T-helper 17 cell (primary cell): ENCODE measurements at places on chromosomes 11 and 22.
A peak's percentile ranks its signal among the peaks of the same experiment; 100 is the strongest.

DNA sequence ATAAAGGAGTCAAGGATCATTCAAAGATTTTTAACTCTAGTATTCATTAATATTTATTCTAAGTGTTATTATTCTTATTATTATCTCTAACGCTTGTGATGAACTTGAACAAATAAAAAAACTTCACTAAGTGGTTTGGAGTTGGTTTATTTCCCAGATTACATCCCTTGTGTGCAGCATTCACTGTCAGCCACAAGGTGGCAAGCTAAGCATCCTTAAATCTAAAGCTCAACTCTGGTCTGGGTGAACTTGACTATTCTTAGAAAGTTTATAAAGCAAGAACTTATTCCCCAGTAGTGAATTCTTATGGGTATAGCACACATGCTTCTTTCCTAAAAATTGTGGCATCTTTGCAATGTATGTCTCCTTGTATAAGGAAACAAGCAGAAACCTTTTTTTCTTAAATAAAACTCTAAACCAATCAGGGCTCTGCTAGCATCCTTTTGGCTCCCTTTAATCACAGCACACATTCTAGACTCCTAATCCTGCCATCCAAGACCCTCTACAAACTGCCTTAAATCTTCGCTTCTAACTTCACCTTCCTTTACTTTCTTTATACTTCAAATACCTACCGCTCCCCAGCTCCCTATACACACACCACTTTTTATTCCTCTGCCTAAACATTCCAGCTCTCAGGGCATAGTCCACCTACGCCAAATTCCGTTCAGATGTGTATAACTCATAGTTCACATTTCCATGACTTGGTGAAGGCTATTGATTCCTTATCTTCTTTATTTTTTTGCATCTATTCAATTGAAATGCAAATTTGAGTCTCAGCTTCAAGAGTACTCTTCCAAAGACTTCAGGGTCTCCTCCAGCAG, 1068.8 kb downstream of the DLG2 start:
- DNase-seq = no peak

GRCh38 chr22:18983120-18983651, 47.1 kb upstream of the PRODH start:
- no peak for DNase-seq

- DNase-seq = no peak
Measured at GRCh38 chr11:72336163-72336562, 92.2 kb upstream of the PHOX2A start.

GRCh38 chr22:17199003-17199731, 20.1 kb downstream of the ADA2 start:
- DNase-seq = no peak

DNA sequence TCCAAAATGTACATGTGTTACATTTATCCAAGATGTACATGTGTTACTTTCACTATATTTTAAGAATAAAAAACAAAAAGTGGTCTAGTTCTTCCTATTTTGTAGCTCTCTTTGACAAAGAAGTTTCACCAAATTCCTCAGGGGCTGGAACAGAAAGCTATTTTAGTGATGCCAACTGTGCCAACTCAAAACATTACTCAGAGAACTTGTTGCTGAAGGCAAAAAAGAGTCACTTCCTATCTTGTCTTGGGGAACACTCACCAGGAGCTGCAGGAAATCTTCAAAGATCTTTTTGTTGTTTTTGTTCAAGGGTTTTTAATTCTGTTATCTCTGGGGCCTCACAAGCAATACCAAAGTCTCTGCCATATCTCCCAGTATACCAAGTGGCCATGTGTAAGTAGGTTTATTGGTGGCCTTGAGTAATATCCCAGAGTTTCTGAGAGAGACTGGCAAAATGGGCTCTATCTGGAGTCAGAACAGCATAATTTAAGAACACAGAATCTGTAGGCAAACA, 13.6 kb upstream of the EED start:
- no peak for DNase-seq

- DNase-seq = no peak
Measured at GRCh38 chr11:1548221-1549070, 23.6 kb downstream of the DUSP8 start.

DNA sequence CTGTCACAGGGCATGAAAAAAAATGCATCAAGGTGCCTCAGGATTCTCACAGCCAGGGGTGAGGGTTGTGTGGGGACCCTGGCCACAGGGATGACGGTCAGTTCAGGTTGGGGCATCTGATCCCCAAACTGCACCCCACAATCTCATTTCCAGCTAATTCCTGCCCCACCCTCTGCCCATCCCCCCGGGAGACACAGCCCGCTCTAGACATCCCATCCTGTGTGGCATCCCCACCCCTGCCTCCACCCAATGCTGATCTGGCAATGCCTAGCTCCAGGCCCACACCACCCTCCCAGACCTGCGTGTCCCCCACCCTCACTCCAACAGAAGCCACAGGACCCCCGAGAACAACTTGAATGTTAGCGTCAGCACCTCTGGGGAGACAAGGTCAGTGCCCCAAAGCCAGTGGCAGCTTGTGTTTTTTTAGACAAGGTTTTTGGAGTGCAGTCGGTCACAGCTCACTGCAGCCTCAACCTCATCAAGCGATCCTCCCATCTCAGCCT, 25.3 kb downstream of the TSPAN4 start:
- DNase-seq = no peak

- DNase-seq = no peak
Measured at GRCh38 chr22:22157348-22157725, 87.2 kb upstream of the VPREB1 start.

DNA sequence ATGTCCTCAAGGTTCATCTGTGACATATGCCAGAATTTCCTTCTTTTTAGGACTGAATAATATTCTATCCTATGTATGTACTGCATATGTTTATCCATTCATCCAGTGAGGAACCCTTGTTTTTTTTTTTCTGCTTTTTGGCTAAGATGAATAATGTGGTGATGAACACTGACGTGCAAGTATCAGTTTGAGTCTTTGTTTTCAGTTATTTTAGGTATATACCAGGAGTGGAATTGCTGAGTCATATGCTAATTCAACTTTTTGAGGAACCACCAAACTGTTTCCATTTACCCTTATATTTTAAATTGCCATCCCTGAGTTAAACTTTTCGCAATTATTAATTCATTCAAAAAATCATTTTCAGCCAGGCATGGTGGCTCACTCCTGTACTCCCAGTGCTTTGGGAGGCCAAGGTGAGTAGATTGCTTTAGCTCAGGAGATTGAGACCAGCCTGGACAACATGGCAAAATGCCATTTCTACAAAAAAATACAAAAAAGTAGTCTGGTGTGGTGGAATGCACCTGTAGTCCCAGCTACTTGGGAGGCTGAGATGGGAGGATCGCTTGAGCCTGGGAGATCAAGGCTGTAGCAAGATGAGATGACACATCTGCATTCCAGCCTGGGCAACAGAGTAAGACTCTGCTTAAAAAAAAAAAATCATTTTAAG, 64.2 kb downstream of the MICAL2 start:
- no peak for DNase-seq

- no peak for DNase-seq
Measured at GRCh38 chr11:6531267-6531752, 34.2 kb downstream of the DNHD1 start.

GRCh38 chr11:104843150-104843836, 55.0 kb downstream of the CASP12 start:
- DNase-seq = no peak

- peak; percentile 48 for DNase-seq
Measured at GRCh38 chr11:58573451-58574104, 2.1 kb downstream of the LPXN start.

DNA sequence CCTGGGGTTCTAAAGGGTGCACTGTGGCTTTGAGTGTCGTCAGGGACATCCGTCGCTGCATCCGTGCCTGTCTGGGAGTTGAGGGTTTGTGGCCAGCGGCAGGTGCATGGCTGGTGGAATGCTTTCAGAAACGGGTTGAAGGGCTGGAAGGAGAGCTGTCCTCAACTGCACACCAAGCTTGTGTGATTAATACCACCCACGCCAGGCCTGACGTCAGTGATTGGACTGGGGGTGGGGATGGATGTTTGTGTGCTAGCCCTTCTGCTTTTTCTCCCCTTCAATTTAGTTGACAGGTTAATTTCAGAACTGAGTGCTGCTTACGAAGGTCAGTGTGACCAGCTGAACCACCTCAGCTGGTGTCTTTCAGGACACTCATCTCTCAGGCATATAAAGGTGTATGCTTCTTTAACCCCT, 3.2 kb upstream of the GAB2 start:
- DNase-seq = no peak

- DNase-seq = no peak
Measured at GRCh38 chr11:45663486-45664375, 1.7 kb downstream of the CHST1 start.

DNA sequence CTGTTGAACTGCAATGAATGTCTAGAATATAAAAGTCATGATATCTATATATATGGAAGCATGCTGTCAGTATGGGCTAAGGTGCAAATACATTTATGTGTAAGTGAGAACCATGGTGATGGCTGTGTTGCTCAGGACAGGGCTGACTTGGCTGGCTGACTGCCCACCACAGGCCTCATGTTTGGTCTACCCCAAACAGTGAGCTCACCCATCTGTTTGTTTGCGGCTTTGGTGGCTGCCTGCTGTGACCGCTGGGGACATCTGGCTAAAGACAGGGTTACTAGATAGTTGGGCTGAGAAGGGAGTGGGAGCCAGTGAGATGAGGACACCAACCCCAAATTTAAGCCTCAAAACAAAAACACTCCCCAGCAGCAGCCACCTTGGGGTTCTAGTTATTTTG, 6.3 kb downstream of the CD44 start:
- DNase-seq = no peak

GRCh38 chr11:31477528-31478222, 31.7 kb downstream of the IMMP1L start:
- DNase-seq = no peak
